ENCODE measurements at places on chromosomes 3 and 15.

GRCh38 chr3:108133858-108134554, 43.2 kb upstream of the CD47 start:
- no peak for DNase-seq

- no peak for DNase-seq
Observed at GRCh38 chr3:12395349-12396012, 88.8 kb upstream of the TSEN2 start.

GRCh38 chr3:46924921-46925584, 47.5 kb downstream of the PTH1R start:
- no peak for DNase-seq

DNA sequence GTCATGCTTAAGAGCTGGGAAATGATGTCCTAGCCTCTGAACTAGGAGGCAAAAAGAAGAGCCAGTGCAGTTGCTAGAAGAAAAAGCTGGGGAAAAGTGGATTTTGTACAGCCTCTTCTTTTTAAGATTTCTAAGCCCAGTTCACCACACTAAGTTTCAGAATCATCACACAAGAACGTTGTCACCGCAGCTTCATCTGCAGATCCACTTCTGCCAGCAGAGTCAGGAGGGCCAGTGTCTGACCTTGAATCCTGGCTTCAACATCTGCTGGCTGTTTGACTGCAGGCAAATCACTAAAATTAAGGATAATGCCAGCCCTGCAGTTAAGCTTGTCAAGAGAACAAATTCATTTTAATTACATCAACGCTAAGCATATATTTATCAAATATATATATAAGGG, 36.2 kb downstream of the HDC start:
- DNase-seq = no peak

- DNase-seq = peak; percentile 7
Observed at GRCh38 chr3:134846911-134847317, 51.9 kb downstream of the EPHB1 start.

DNA sequence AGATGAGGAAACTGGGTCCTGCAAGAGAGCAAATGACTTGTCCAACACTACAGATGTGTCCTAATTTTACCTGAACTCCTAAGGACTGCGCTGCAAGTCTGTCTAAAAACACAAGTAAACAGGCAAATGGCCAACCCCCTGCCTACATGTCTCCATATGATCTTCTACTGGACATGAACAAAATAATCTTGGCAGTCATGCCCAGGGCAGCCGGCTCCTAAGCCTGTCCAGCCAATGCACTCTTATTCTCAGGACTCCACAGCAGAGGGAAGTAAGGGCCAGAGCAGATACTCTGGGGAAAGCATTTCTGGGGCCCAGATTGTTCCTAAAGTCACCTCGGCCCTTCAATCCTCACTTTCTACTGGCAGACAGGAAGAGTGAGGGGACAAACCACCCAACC, 10.3 kb downstream of the COLQ start:
- DNase-seq = no peak

GRCh38 chr15:55289011-55289745, 435 bp downstream of the RAB27A start:
- peak; percentile 1 for DNase-seq

DNA sequence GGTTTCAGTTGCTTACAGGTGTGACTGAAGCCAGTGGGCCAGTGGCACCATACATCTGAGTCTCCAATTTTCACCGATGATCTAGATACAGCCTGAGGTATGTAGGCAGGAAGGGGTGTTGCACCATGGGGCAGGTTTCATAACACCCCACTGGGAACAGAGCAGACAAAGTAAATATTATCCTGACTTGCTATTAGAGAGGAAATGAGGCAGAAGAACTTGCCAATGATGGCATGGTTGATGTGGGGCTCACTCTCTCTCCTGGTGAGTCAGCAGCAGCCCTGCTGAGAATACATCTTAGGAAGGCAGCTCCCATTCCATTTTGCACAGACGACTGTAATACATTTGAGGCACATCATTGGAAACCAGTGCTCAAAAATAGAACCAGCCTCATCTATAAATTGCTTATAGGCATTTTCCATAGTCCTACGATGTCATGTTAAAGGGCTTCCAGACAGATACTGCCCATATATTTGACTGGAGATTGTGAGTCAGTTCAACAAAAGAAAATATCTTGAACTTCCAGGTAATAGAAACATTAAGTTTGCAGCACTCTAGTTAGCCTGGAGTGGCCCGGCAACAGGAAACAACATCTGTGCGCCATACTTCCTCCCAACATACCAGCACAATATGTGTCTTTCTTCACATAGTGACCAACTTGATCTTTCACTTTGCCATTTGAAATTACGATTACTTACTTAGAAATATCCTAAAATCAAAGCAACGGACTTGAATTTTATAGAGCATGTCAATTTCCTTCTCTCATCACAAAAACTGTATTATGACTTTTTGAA, 175.5 kb downstream of the NECTIN3 start:
- DNase-seq = no peak

DNA sequence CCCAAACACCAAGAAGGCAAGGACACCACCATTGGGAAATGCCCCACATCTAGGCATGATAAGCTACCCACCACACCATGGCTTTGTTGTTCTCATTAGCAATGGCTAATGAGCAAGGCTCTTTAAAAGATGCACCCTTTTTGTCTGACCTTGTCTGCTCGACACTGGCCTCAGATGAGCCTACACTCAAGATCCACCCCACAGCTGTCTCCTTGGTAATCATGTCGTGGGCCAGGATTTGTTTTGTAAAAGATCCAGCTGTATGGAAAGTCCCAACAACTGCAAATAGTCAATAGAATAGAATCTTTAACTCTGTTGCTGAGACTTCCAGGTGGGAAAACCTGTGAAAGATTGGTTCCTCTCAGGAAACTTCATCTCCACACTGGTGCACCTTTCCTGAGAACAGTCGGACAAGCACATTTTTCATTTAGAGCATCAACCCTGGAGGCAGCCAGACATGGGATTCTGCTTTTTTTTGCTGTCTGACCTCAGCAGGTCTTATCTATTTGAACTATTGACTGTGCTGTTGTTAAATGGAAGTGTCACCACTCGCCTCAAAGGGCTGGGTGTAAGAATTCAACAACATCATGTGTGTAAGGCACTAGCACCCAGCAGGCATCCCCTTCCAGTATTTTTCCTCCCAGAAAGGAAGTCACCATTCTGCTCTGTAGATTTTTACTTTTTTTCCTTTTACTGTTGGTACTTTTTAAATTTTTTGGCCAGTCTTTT, 35.5 kb downstream of the DUT start:
- DNase-seq = no peak

DNA sequence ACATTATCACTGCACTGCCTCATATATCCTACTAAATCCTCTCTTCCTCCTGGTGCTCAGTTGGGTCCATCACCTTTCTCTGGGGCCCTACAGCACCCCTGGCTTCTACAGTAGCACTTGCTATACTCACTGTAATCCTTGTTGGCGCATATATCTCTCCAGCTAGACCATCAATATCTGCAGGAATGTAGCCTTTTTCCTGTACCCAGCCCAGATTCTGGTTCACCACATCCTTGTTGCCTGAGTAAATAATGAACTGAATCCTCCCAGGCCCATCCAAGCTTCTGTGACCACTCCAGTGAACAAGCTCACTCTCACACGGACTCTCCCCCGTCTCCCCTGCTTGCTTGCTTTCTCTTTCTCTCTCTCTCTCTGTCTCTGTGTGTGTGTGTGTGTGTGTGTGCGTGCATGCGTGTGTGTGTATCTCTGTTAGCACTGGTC, 62.5 kb upstream of the LIPC start:
- DNase-seq = no peak

GRCh38 chr3:110181226-110181625, 843.9 kb upstream of the DPPA4 start:
- DNase-seq = no peak

DNA sequence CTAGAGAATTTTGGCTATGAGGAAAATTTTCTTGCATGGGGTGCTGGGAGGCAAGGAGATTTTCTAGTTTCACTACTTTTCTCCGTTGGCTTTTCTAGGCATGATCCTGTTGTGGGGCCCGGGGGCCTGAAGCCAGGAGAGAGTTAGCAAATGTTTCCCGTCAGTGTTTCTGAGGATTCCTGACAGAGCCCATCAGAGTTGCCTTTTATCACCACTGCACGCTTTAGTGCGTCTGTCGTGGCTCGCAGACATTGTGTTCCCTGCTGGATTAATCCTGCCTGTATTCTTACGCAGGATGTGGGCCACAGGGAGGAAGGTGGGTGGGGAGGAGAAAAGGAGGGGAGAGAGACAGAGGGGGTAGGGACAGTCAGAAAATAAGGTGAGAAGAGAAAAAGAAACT, 18.1 kb upstream of the BOC start:
- no peak for DNase-seq

- DNase-seq = no peak
Observed at GRCh38 chr3:71495708-71496472, 87.6 kb downstream of the FOXP1 start.

- no peak for DNase-seq
Observed at GRCh38 chr3:4845882-4846281, 133.4 kb upstream of the BHLHE40 start.

DNA sequence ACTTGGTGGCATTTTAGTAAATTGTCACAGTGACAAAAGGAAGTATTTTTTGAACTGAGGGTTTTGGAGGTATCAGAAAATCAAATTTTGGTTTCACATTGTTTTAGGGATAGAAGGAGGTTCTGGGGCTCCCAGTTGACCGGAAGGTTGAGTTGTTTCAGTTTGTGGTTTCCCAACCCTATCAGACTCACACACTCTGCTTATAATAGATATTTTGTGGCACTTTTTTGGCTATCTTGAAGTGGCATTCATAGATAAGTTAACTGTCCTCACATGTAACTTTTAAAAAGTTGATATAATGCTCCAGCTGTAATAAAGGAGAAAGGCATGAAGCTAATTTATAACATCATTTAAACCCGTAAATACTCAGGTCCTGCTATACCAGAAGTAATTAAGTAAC, 12.8 kb downstream of the ARMC8 start:
- DNase-seq = no peak

- DNase-seq = no peak
Observed at GRCh38 chr3:122714273-122714672, 33.6 kb downstream of the PARP14 start.

- DNase-seq = no peak
Observed at GRCh38 chr3:181457190-181457589, 254.5 kb upstream of the SOX2 start.

GRCh38 chr3:154728285-154728684, 298.3 kb upstream of the GPR149 start:
- no peak for DNase-seq

GRCh38 chr15:39914977-39915376, 5.1 kb downstream of the GPR176 start:
- no peak for DNase-seq

- no peak for DNase-seq
Observed at GRCh38 chr3:3615533-3615932, 183.7 kb upstream of the LRRN1 start.

DNA sequence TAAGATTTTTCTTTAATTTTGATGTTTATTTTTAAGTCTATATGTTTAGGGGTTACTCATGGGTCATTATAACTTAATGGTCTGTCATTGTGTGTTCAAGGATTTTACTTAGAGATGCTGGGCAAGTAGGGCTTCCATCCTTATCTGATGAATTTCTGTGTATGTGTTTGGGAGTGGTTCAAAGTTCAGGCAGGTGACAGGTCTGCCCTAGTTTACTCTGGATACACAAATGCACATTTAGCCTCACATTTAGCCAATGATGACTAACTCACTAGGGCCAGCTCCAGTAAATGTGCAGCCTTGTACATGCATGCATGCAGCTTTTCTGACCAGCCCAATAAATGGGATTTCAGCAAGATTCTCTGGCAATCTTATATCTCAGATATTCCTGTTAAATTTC, 554.1 kb downstream of the SI start:
- DNase-seq = no peak

DNA sequence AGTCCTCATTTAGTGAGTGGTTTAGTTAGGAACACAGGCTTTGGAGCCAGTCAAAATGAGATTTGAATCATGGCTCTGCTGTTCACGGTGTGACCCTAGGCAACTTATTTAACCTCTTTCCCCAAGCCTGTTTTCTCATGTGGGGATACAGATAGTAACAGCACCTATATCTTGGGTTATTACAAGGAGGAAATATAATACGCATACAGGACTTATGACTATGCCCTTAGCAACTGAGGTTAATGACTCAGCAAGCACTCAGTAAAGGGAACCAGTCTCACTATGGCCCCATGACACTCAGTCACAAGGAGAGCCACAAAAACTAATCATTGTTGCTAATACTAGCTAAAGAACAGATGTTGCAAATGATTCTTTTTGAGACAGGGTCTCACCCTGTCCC, 45.9 kb downstream of the SUMF1 start:
- no peak for DNase-seq

- DNase-seq = no peak
Observed at GRCh38 chr3:8173892-8174291, 327.7 kb upstream of the LMCD1 start.

DNA sequence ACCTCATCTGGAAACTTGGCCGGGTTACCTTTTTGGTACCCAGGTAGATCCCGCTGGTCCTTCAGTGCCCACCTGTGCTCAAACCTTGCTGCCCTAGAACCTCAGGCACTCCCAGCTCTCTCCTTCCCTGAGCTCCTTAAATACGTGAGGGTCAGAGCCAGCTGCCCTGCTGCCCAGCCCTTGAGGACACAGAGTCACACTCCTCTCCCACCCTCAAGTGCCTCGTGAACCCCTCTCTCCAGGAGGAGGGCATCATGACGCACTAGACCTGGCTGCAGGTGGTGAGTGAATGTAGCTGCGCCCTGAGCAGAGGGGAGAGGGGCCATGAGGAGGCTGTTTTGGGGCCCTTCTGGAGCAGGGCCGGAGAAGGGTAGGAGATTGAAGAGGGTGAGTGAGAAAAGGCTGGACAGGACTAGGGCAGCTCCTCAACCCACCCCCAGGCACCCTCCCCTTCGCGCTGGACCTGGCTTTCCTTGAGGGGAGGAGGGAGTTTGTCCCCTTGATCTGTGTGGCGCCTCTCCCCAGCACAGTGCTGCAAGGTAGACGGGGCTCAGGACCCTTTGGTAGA, 941 bp downstream of the SLC12A8 start:
- no peak for DNase-seq

DNA sequence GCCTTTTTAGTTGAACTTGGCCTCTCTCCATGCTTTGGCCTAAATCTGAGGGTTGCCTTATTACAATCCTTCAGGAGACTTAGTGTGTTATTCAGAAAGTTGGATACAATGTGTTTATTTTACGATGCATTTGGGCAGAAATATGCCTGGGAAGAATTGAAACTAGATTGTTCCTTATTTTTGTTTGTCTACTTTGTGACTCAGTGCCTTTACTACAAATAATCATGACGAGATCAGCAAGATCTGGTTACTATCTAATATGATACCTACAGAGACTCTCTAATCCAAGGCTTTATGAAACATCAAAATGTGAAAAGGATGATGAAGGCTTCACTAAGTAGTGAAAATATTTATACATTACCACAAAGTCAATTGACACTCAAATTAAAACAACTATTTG, 82.2 kb downstream of the RBMS3 start:
- no peak for DNase-seq

- DNase-seq = peak; percentile 62
Observed at GRCh38 chr3:113531826-113532697, at the start of gene SIDT1. SIDT1 (plus strand) TSS chr3:113532555; CDS start chr3:113533022, 467 bp downstream.

DNA sequence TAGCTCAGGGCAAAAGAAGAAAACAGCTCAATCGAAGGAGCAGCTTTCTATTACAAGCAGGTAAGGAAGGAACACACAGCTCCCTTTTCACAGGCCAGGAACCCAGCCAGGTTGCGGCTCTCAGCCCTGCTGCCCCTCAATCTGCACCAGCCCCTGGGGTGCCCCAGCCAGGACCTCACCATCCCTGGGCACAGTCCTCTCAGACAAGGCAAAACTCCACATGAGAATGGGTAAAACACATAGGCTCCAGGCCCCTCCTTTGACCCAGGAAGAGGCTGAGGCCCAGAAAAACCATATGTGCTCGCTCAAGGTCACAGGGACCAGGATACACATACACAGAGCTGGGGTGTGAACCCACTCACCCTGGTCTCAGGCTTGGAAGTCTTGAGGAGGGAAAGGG, 178.7 kb upstream of the TLE3 start:
- DNase-seq = no peak
